ENCODE measurements at places on chromosomes 6 and 20.

DNA sequence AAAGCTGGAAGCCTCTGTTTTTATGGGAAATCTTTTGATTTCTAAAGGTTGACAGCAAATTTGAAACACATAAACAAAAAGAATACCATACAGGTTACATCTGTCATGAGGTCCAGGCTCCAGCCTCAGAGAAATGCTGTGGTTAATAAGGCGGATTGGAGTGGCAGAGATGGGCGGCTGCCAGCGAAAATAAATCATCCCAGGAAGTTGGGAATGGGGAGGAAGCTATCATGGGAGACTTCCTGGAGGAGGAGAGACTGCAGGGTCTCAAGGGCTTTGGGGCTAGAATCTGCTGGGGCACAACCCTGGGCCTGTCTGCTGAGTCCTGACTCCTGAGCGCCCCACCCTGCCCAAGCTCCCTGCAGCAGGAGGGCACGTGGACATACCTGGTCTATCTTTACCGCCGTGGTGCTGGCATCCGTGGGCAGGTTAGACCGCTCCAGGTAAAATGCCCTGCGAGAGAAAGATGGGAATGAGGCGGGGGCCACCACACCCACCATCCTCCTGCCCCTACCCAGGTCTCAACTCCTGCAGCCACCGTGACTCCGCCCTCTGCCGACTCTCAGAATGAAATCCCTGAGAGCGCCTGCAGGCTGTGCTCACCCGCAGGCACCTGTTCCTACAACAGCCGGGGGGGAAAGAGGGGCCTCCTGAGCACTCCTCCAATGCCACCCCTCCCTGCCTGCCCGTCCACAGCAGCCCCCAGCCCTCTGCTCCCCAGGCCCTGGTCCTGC lies 197.3 kb downstream of the PREX1 start:
- no peak for DNase-seq

GRCh38 chr6:42971746-42972327 lies 7.1 kb downstream of the PEX6 start:
- no peak for DNase-seq

GRCh38 chr6:1773700-1774099 lies 164.0 kb downstream of the FOXC1 start:
- no peak for DNase-seq

- DNase-seq = no peak
Observed at GRCh38 chr20:51322164-51322707, 220.3 kb downstream of the NFATC2 start.

- DNase-seq = no peak
Observed at GRCh38 chr20:35876033-35876320, 78.3 kb downstream of the SCAND1 start.

GRCh38 chr6:107308677-107309076 lies 150.7 kb downstream of the PDSS2 start:
- DNase-seq = no peak

DNA sequence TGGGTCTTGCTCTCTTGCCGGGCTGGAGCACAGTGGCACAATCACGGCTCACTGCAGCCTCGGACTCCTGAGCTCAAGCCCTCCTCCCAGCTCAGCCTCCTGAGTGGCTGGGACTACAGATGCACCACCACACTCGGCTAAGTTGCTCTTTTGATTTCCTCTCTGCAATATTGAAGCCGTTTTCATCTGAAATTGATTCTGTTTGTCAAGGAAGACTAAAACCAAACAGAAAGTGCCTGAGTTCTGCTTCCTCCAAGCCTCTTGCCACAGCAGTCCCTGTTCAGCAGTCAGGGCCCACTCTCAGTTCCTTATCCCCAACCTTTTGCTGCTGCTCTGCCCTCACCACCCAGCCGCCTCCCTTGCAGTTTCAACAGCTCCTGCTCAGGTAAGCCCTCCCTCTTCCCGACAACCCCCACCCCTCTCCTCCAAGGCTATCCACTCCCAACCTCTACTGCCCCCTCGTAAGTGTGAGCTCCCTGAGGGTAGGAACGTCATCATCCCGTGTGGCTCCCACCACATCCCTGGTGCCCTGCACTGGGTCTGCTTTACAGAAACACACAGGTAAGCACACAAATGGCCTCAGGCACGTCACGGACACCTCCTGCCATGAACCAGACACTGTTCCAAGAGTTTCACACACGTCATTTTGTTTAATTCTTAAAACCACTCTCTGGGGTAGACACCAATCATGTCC lies 70.7 kb upstream of the TAB2 start:
- no peak for DNase-seq

GRCh38 chr20:10300582-10301446 lies 82.2 kb downstream of the SNAP25 start:
- DNase-seq = no peak

DNA sequence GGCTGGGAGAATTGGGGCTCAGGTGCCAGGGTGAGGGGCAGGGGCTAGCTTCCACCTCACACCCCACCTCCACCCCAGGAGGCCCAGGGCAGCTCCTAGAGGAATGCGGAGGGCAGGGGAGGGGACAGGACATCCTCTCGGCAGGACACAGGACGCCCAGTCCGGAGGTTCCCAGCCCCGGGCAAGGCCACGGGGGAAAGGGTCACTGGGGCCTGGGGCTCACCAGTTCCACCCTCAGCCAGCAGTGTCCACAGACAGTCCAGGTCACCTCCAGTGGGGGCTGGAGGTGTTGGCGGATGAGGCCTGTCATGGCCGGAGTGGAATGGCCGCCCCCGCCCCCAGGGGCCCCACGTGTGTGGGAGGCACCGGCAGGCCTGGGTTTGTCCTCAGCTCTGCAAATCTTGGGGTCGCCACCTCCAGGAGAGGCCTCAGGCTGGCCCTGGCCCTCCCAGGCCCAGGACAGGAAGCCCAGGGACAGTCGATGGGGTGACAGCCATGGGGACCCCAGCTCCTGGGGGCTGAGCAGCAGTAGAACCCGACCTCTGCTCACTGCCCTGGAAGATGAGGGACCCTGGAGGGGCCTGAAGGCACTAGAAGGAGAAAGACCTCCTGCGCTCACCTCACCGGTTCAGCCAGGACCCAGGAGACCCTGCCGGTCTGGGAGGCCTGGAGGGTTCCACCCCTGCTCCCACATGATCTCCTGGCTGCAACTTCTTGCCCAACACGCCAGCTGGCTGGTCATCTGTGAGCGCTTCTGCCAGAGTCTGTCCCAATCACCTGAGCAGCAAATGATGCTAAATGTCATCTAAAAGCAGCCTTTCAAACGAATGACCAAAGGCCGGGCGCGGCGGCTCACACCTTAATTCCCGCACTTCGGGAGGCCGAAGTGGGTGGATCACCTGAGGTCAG lies 13.0 kb upstream of the ABHD16B start:
- no peak for DNase-seq

- DNase-seq = no peak
Observed at GRCh38 chr6:158046201-158047126, 64.8 kb downstream of the SYNJ2 start.

DNA sequence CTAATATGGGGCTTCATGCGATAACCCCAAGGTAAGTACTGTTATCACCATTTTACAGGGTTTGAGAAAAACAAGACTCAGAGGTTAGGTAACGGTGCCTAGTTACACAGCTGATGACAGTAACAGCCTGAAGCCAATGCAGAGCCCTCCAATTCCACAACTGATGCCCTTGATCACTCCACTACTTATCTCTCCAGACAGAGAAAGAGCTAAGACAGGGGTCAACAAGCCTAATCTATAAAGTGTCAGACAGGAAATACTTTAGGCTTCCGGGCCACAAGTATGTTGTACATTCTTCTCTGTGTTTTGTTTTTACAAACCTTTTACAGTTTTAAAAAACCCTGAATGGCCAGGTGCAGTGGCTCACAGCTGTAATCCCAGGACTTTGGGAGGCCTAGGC lies 50.9 kb downstream of the MAP7 start:
- DNase-seq = no peak
